Tibial nerve (tissue), 4 donors: ENCODE measurements at places on chromosomes 13 and 19.

GRCh38 chr19:17607936-17608335, 52.5 kb downstream of the COLGALT1 start:
- DNase-seq: no peak
- H3K4me1 ChIP-seq: peaks cover 17% of the 10 kb centered on the region
- no peak overlapping the region for H3K27ac ChIP-seq
- no peak overlapping the region for H3K4me3 ChIP-seq

GRCh38 chr13:83372786-83373185, 509.5 kb downstream of the SLITRK1 start:
- no peaks in the 10 kb centered on the region for H3K36me3 ChIP-seq
- no peak for DNase-seq
- H3K4me1 ChIP-seq: no peaks in the 10 kb centered on the region
- no peak overlapping the region for H3K4me3 ChIP-seq
- H3K27me3 ChIP-seq: no peaks in the 10 kb centered on the region
- no peak overlapping the region for H3K27ac ChIP-seq

DNA sequence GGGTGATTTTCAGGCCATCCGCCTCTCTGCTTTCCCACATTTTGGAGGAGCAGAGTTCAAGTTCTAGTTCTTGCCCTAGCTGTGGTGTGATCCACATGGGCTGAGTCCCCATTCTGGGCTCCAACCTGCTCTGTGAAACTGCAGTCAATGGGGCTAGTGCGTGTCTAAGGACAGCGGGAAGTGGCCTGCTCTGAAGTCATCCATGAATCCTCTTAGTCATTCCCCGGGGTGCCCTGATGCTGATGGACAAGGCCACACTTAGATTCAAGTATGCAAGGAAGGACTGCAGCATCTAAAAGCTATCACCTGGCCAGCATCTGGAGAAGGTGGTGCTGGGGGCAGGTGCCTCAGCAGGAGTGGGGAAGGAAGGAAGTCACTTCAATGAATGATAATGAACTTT, 94.6 kb downstream of the TSHZ3 start:
- no peaks in the 10 kb centered on the region for H3K27me3 ChIP-seq
- no peaks in the 10 kb centered on the region for H3K4me1 ChIP-seq
- DNase-seq: no peak
- H3K4me3 ChIP-seq: no peak overlapping the region
- no peak overlapping the region for H3K27ac ChIP-seq

- H3K27ac ChIP-seq: no peak overlapping the region
- H3K4me3 ChIP-seq: no peak overlapping the region
- H3K27me3 ChIP-seq: no peaks in the 10 kb centered on the region
Measured at GRCh38 chr13:22937953-22938352, 242.8 kb upstream of the SGCG start.

DNA sequence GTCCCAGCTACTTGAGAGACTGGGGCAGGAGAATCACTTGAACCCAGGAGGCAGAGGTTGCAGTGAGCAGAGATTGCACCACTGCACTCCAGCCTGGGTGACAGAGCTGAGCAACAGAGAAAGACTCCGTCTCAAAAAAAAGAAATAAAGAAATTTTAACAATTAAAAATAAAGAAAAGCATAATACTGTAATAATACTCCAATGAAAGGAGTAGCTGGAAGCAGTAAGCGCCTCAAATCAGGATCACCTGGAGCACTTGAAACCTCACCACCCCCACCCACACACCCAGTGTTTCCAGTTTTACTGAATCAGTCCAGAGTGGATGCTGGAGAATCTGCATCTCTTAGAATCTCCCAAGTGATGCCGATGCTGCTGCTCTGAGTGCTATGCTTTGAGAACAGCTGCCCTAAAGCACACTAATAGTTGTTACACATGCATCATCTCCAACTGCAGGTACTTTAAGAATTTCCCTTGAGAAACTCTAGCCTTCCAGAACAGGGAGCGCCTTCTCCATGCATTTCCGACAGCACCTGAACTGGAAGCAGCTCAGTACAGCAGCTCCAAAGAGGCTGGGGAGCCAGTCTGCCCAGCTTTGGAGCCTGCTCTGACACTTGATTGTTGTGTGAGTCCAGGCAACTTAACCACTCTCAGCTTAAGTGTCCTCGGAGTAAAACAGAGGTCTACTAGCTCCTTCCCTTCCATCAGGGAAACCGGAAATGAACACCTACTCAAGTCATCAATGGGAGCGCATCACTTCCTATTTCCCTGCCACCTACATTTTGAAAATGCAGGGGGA, 2.9 kb downstream of the ABCC4 start:
- H3K27me3 ChIP-seq: no peaks in the 10 kb centered on the region
- no peaks in the 10 kb centered on the region for H3K4me1 ChIP-seq
- DNase-seq: no peak
- H3K36me3 ChIP-seq: no peaks in the 10 kb centered on the region
- no peak overlapping the region for H3K27ac ChIP-seq
- H3K4me3 ChIP-seq: no peak overlapping the region

DNA sequence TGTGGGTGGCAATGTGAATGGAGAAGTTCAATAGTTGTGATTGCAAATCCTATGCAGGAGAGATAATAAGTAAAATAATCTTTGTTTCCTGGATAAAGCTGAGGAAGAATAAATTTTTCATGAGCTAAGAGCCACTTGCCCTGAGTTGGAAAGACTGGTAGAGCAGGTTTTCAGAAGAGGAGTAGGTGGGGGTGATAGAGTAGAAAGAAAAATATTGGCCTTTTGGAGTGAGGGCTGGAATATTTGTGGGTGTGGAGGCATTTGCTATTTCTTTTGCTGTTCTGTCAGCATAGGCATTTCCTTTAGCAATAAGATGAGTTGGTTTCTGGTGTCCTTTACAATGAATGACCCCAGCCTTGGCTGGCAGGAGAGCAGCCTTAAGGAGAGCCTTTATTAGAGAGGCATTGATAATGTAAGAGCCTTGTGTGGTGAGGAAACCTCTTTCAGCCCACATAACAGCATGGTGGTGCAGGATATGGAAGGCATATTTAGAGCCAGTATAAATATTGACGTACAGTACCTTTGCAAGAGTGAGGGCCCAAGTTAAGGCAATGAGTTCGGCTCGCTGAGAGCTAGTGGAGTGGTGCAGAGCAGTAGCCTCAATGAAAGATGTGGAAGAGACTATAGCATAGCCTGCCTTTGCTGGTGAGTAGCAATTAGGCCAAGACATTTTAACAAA, 11.6 kb upstream of the ZNF431 start:
- H3K4me3 ChIP-seq: no peak overlapping the region
- no peak overlapping the region for H3K27ac ChIP-seq
- DNase-seq: no peak
- H3K4me1 ChIP-seq: no peaks in the 10 kb centered on the region
- H3K36me3 ChIP-seq: no peaks in the 10 kb centered on the region
